ENCODE measurements at places on chromosomes 6 and 20. TPM values are rescaled to one million over a fixed set of nuclear protein-coding genes. Genes with fewer than 3 reads are reported as not detected.

The HLA-C gene
- 305 TPM for total RNA-seq

GRCh38 chr6:71181565-71181964 lies 107.0 kb upstream of the OGFRL1 start:
- H3K4me1 ChIP-seq, result peaks cover 16% of the 10 kb centered on the region
- DNase-seq, result peak; percentile 69
- peak overlapping the region; percentile 51 for H3K27ac ChIP-seq
- no peaks in the 10 kb centered on the region for H3K36me3 ChIP-seq
- H3K4me3 ChIP-seq, result no peak overlapping the region
- H3K27me3 ChIP-seq, result no peaks in the 10 kb centered on the region

DNA sequence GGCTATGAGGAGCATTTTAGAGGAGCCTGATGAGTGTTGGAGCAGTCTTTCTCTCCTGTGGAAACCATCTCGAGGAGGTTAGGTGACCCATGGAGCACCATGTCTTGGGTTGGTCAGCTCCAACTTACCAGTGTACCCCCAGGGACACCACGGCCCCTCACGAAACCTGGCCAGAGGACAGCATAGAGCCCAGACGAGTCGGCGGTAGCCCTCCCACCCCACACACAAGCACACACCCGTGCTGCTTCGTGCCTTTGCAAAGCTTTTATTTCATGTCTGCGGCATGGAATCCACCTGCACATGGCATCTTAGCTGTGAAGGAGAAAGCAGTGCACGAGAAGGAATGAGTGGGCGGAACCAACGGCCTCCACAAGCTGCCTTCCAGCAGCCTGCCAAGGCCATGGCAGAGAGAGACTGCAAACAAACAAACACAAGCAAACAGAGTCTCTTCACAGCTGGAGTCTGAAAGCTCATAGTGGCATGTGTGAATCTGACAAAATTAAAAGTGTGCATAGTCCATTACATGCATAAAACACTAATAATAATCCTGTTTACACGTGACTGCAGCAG lies 53.6 kb downstream of the EZR start:
- peak overlapping the region; percentile 86 for H3K27ac ChIP-seq
- H3K36me3 ChIP-seq, result peaks cover 57% of the 10 kb centered on the region
- no peak for DNase-seq
- no peaks in the 10 kb centered on the region for H3K27me3 ChIP-seq
- H3K4me3 ChIP-seq, result no peak overlapping the region

- no peak overlapping the region for H3K27ac ChIP-seq
- 0 out of 2 replicates have a peak, but pooled peaks cover under 1% of the 10 kb centered on the region for H3K36me3 ChIP-seq
- H3K4me1 ChIP-seq, result peaks cover 29% of the 10 kb centered on the region
- DNase-seq, result no peak
- H3K27me3 ChIP-seq, result no peaks in the 10 kb centered on the region
Measured at GRCh38 chr6:136703331-136703865, 88.9 kb downstream of the MAP3K5 start.

GRCh38 chr20:38471987-38472512 lies 593 bp upstream of the RALGAPB start:
- peaks cover 28% of the 10 kb centered on the region for H3K4me1 ChIP-seq
- DNase-seq, result no peak
- H3K27ac ChIP-seq, result peak overlapping the region; percentile 32
- no peaks in the 10 kb centered on the region for H3K27me3 ChIP-seq
- no peaks in the 10 kb centered on the region for H3K36me3 ChIP-seq

- peak overlapping the region; percentile 54 for H3K4me3 ChIP-seq
- peak; percentile 61 for DNase-seq
- peak overlapping the region; percentile 96 for H3K27ac ChIP-seq
- no peaks in the 10 kb centered on the region for H3K27me3 ChIP-seq
- peaks cover 31% of the 10 kb centered on the region for H3K4me1 ChIP-seq
- H3K36me3 ChIP-seq, result peaks cover 14% of the 10 kb centered on the region
Measured at GRCh38 chr6:155248008-155249001, 15.5 kb upstream of the CLDN20 start.

Measured in PC-9 (cell line).